Pancreas (tissue), 10 donors: ENCODE measurements at places on chromosomes 5 and 9. TPM values are rescaled to one million over a fixed set of nuclear protein-coding genes. Genes with fewer than 3 reads are reported as not detected.

Gene GPR107
- polyA plus RNA-seq, result 5.1 TPM

Gene KCNV2
- not detected for polyA plus RNA-seq

GRCh38 chr9:91073049-91073810, 271.6 kb downstream of the SYK start:
- H3K4me3 ChIP-seq, result no peak overlapping the region
- H3K36me3 ChIP-seq, result no peaks in the 10 kb centered on the region
- H3K27me3 ChIP-seq, result no peaks in the 10 kb centered on the region
- H3K4me1 ChIP-seq, result no peaks in the 10 kb centered on the region
- DNase-seq, result no peak

- H3K36me3 ChIP-seq, result no peaks in the 10 kb centered on the region
- DNase-seq, result peak; percentile 69
- H3K4me3 ChIP-seq, result peak overlapping the region; percentile 10
- peak overlapping the region; percentile 24 for H3K27ac ChIP-seq
- H3K27me3 ChIP-seq, result no peaks in the 10 kb centered on the region
- H3K4me1 ChIP-seq, result peaks cover 4% of the 10 kb centered on the region
These were observed 5.8 kb upstream of the TRIM41 start for GRCh38 chr5:181217111-181217802.

GRCh38 chr5:139924294-139925215, 118.5 kb downstream of the NRG2 start:
- no peak for DNase-seq
- H3K4me3 ChIP-seq, result no peak overlapping the region
